ENCODE measurements at places on chromosomes 2 and 18.

DNA sequence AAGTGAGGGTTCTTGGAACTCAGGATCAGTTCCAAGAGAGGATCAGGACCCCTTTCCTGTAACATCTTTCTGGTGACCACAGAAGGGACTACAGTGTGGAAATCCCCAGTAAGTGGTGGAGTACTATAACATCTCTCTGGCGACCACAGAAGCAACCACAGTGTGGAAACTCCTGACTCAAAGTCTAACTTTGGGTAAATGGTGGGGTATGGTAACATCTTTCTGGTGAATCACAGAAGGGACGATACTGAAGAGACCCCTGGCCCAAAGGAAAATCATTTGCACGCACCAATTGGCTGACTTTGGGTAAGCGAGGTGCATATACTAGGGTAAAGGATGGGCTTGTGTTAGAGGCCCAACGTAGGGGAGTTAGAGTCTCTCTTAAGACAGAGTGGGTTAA lies 56.3 kb upstream of the GULP1 start:
- no peak for DNase-seq

- no peak for DNase-seq
Observed at GRCh38 chr2:44804406-44805265, 136.9 kb upstream of the SIX3 start.

DNA sequence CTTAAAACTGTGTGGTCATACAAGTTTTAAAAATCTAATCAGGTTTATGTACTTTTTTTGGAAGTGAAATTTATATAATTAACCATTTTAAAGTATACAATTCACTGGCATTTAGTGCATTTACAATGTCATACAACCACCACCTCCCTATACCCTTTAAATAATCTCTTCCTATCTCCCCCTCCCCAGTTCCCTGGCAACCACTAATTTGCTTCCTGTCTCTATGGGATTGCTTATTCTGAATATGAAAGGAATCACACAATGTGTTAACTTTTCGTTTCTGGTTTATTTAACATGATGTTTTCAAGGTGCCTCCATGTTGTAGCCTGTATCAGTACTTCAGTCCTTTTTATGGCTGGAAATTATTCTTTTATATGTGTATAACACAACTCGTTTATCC lies 19.4 kb downstream of the CHMP3 start:
- DNase-seq, result no peak

GRCh38 chr2:233289648-233290047 lies 18.0 kb upstream of the SAG start:
- DNase-seq, result no peak

DNA sequence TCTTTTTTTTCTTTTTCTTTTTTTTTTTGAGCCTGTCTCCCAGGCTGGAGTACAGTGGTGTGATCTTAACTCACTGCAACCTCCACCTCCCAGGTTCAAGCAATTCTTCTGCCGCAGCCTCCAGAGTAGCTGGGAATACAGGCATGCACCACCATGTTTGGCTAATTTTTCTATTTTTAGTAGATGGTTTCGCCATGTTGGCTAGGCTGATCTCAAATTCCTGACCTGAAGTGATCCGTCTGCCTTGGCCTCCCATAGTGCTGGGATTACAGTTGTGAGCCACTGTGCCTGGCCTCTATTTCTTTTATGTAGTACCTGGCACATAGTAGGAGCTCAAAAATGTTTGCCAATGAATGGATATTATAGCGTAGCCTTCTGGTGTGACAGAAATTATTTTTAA lies 6.8 kb upstream of the CFLAR start:
- DNase-seq, result no peak

DNA sequence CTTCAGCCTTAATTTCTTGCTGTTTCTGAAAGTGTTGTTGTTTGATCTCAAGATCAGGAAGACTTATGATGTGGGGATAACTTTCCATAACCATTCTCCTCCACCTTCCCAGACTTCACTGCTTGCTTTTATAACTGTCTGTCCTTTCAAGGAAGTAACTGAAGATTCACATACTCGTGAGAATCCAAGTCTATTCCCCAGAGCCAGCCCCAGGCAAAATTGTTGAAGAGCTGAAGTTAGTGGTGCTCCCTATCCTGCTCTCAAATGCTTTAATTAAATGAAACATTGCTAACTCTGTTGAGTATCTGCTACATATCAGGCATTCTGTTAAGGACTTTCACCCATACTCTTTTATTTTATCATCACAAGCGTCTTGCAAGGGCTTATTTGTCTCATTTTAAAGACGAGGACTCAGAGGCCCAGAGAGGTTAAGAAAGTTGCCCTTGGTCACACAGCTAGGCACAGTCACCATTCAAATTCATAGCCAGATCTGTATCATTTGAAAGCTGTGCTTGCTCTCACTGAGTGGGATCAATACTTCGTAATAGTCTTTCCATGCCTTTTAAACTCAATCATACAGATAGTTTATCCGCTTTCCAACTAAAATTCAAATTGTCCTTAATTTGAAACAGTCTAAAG lies 189.8 kb upstream of the TCF4 start:
- no peak for DNase-seq

- no peak for DNase-seq
Observed at GRCh38 chr18:32010124-32010721, 8.4 kb upstream of the RNF125 start.

GRCh38 chr18:66136039-66136438 lies 385.2 kb downstream of the CDH7 start:
- no peak for DNase-seq

DNA sequence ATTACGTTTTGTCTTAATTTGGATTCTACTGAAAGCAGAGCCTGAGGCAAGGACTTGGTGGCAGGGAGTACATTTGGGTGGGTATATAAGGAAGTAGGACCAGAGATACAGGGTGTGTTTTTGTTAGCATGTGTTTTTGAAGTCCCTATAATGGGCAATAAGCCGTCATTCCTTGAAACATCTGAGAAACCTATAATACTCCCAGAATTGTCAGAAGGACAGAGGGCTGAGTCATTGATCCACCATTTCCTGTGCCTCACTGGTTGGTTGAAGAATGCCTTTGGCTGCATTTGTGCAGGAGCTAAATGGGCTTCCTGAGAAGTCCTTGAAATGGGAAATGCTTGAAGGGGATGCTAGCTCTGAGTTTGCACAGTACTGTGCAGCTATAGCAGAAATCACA lies 281.8 kb upstream of the ZEB2 start:
- DNase-seq, result no peak

DNA sequence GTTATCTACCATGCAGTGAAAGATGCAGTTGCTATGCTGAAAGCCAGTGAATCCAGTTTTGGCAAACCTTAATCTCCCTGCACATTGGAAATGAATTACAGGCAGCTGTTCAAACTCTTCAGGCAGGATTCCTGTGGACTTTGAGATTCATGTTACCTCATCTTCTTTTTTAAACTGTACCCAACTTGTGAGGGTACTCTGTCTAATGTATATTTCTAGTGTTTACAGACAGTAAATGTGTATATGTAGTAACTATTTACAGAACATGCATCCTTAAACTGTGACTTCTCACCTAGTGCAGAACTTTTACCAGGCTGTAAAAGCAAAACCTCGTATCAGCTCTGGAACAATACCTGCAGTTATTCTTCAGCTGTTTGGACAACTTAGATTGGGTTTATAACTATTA lies 50.9 kb downstream of the KDM3A start:
- DNase-seq, result no peak

- no peak for DNase-seq
Observed at GRCh38 chr2:16245481-16246054, 305.2 kb downstream of the MYCN start.

GRCh38 chr2:242015108-242016065 lies 145.9 kb downstream of the RTP5 start:
- DNase-seq, result no peak

GRCh38 chr2:140128909-140129308 lies 1348.7 kb upstream of the NXPH2 start:
- DNase-seq, result no peak

DNA sequence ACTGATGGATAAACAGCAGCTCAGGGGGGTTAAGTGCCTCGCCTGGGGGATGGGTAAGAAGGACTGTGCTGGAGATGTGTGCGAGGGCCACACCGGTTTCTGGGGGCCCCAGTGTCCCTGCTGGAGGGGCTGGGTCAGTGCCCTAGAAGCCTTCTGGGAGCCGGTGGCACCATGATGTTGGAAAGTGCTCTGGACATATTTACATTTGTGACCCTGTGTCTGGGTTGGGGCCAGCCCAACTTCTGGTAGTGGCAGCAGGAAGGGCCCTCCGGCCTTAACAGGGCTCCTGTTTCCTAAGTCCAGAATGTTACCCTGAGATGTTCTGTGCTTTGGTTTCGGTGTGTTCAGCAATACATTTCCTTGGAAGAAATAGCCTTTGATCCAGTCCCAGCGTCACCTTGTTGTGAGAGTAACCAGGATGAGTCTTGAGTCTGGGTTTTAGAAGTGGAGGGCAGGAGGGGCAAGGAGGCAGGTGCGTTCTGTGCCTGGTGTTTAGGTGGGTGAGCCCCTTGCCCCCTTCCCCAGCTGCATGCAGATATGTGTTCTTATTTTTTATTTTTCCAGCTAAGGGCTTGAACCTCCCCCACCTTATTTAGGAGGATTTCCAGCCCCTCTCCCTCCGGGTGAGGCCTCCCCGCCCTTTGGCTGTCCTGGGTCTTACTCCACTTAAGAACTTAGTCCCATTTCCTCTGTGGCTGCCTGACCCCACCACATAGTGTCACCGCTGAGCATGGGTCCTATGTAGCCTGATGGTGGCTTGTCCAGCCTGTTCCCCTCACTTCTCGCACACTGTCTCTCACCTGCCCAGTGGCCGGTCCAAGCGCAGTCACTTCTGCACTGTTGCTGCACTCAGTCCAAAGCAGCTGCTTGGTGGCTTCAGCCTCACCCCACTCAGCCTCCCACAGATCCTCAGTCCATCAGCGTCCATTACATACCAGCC lies 132.7 kb upstream of the HS6ST1 start:
- DNase-seq, result no peak

DNA sequence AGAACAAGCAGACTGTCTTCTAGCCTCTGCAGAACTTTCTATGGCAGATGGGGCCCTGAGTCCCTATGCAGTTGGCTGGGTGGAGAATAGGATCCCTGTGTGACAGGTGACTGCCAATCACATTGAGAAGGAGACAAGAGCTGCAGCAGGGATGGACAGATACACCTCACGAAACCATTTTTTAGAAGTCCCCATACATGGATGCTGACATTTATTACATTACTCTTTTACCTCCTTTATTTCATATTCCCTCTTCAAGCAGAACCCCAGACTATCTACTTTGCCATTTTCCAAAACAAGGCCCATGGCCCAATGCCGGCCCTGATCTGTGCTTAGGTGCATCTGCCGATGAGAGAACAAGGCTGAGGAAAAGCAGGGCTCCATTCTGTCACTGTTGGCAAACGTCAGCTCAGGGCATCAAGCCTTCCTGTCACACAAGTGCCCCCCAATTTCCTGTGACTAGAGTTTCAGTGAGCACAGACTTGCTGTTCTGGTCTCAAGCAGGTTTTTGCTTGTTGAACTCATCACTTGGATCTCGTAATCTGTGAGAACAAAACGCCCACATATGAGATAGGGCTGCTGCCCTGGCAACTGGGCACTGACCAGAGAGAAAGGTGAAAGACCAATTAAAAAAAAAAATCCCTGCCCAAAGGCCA lies 35.8 kb downstream of the LOXHD1 start:
- DNase-seq, result no peak

DNA sequence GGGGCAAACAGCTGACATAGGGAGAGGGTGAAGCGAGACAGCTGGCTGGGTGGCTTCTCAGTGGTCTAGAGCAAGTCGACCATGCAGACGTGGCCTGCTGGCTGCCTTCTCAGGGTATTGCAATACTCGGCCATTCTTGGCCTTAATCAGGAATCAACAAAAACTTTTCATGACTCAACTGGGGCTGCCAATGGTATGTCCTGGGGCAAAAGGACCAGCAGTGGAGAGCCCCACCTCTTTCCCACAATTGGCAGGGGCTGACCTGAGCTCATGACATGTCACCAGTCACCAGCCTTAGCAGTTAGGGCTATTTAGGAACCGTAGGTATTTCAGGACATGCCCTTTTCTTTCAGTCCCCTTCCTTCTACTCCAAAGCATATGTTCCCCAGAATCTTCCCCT lies 19.1 kb downstream of the PLA2R1 start:
- DNase-seq, result no peak

GRCh38 chr18:70058916-70059315 lies 111.2 kb upstream of the CD226 start:
- no peak for DNase-seq

- DNase-seq, result no peak
Observed at GRCh38 chr2:39152504-39152903, 31.7 kb upstream of the SOS1 start.

DNA sequence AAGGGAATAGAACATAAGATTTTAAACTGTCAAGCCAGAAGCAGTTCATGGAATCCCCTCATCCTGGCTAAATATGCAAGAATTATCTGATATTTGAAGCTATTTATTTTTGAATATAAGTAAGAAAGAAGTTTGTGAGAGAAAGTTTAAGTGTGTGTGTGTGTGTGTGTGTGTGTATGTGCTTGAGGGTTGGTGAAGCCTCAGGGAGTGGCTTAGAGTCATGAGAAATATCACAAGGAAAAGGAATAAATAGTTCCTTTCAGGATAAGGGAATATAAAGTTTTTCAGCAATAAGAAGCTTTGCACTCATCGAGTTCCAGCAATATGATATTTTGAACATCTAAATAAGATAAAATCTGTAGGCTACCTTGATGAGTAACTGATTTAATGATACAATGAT lies 359.6 kb downstream of the MEIS1 start:
- DNase-seq, result no peak

DNA sequence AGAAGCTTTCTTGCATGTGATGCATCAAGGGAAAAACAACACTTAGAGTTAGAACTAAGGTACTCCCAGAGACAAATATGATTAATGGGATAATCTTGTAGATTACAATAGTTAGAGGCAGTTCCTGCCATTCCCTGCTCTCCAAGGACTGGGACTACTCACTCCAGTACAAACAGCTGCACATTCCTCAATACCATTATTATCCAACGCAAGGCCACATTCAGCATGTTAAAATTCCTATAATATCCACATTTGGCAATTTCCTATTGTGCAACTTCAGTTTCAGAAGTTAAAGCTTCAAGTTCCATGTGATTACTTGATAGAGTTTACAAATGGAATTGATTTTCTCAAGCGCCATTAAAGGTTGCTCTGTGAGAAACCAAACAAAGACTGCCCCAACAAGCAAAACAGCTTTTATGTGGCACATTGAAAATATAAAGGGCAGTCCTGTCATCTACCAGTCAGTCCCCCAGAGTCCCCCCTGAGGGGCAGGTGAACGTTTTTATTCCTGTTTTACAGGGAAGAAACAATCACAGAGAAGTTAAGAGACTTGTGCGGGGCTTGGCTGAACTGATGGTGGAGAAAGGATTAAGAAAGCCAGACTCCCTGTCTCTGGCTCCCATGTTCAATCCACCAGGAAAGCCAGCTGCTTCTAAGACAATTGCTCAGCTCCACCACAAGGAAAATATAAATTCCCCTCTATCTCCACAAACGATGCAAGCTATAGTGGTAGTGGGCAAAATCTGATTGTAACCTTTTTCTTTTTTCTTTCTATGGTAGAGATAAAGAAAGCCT lies 72.6 kb downstream of the TXNL1 start:
- DNase-seq, result no peak

DNA sequence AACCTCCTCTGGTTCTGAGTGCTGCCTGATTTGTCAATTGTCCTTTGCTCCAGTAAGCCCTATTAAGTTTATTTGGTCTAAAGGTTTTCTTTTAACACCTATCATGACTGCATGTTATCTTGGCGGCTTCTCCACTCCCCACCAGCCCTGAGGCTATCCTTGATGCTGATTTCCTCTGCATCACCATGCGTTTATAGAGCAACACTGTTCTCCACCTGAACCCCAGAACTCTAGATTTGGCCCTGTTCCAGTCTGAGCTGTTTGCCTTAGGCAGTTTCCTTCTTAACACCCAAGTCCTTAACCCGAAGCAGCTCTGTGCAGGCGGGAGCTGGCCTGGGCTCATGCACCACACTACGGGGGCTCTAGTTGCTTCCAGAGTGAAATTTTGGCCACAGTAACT lies 98.2 kb upstream of the NPAS2 start:
- no peak for DNase-seq

Data from activated naive CD8-positive, alpha-beta T cell treated with anti-CD3 and anti-CD28 coated beads, Interleukin-2, amount 50 U/mL, for 16 hours (primary cell).